ENCODE measurements at places on chromosomes 6 and 20.

DNA sequence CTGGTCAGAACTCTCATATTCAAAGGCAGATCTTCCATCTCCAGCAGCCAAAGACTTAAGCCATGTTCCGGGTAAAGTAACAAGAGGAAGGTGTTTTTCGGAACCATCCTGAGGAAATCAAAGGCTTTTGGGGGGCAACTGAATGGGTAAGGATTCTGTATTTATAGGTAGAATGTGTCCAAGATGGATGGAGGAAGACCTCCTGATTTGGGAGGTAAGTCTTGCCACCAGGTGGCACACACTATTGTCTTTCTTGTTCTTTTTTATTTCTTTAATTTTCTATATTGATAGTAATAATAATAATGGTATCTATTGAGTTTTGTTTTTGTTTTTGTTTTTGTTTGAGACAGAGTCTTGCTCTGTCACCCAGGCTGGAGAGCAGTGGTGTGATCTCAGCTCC lies 53.0 kb upstream of the UBR2 start:
- DNase-seq = no peak

DNA sequence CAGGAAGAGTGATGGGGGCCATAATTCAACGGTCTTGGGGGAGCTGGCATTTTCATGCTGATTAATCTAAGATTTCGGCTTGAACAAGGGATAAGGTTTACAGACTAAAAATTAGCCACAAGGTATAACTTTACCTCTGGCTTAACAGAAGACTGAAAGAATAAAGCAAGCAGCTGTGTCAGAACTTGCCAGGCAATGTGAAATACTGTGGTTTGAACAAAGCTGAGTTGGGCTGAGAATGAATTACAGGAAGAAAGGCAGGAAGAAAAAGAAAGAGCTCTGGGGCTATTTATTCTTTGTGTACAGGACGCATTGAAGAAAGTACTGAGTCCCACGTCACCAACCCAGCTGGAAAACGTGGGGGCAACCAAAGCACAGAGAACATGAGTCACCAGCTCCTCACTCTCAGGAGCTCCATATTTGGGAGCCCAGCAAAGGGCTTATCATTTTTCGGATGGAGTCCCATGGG lies 121.5 kb upstream of the NEDD9 start:
- no peak for DNase-seq

DNA sequence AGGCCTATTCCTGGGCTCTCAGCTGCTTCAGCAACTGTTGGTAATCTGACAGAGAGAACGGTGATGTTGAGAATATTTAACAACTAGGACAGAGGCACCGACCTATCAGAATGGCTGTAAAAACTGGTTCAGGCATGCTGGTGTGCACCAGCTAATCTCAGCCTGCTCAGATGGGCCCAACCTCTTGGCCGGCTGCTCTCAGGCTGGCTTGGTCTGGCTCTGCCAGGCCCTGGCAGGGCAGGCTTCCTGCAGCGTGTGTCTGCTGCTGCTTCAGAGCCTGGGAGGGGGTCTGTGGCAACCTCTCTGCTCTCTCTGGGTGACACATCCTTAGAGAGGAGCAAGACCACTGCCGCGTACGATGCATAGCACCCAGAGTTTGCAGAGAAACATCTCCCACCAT lies 4.8 kb downstream of the SLC2A12 start:
- peak; percentile 87 for DNase-seq

- no peak for DNase-seq
These were observed 42.0 kb downstream of the CBFA2T2 start for GRCh38 chr20:33531885-33532284.

Measured in G401 (cell line).